Transverse colon (tissue), 4 donors: ENCODE measurements at places on chromosomes 7 and 10. TPM values are rescaled to one million over a fixed set of nuclear protein-coding genes. Genes with fewer than 3 reads are reported as not detected.

GRCh38 chr10:14299556-14299955, 31.2 kb downstream of the FRMD4A start:
- no peaks in the 10 kb centered on the region for H3K36me3 ChIP-seq
- peaks cover 8% of the 10 kb centered on the region for H3K27me3 ChIP-seq
- no peak for DNase-seq
- no peaks in the 10 kb centered on the region for H3K4me1 ChIP-seq

DNA sequence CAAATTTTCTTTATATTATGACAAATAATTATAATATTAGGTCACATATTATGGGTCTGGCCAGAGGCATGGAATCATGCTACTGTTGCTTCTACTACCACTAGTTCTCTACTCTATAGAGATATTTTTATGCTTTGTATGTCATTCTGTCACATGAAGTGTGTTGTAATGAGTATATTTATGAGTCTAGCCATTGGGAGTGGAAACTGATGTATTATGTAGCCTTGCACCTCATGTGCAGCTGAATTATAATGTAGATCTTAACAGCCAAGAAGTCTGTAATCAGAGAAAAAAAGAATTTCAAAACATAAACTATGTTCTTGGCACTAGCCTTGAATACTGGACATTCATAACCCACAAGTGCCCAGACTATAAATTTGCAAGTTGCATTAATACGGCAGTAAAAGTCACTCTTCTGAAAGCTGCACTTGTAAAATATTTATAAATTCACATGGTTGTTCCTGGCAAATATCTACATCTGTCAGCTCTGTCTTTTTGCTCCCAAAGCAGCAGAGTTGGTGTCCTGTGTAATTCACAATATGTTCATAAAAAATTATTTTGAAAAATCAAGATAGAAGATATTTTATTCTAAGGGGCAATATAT, 48.6 kb upstream of the SKAP2 start:
- H3K36me3 ChIP-seq, result no peaks in the 10 kb centered on the region
- H3K4me3 ChIP-seq, result no peak overlapping the region
- DNase-seq, result no peak
- H3K4me1 ChIP-seq, result no peaks in the 10 kb centered on the region
- H3K27ac ChIP-seq, result no peak overlapping the region

DNA sequence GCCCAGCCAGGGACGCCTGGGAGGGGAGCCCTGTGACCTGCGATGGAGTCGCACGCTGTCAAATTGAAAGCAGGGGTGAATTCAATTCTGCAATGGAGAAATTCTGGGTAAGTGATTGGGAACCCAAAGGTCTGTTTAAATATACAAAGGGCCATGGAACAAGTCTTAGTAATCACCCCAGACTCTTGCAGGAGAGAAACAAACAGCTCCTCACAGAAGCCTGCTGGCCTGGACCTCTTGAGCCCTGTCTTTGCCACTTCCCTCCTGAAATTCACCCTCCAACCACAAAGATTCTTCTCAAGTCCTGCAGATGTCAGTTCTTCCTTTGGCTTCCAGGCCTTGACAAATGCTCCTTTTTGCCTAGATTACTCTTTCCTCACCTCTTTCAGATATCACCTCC, 97.3 kb downstream of the GLI3 start:
- no peak overlapping the region for H3K27ac ChIP-seq
- H3K4me1 ChIP-seq, result peaks cover 14% of the 10 kb centered on the region
- no peaks in the 10 kb centered on the region for H3K27me3 ChIP-seq
- H3K4me3 ChIP-seq, result no peak overlapping the region

DNA sequence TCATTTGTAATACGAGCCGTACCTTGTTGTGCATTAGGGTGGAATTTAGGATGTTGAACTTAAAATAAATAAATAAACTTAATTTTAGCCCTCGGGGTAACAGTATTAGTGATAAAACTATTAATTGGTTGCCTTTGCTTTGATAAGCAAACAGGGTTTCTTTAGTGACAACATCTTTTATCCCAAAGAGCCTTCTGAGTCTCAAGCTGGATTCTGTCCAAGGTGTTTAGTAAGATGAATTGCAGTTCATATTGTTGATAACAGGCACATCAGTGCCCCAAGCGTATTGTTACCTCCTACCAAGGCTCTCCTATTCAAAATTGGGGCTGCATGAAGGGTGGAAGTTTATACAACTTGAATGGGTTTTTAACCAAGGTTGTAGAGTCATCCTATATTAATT, 144.4 kb upstream of the CELF2 start:
- H3K27ac ChIP-seq, result no peak overlapping the region
- DNase-seq, result no peak
- H3K4me3 ChIP-seq, result no peak overlapping the region
- H3K27me3 ChIP-seq, result no peaks in the 10 kb centered on the region
- H3K36me3 ChIP-seq, result no peaks in the 10 kb centered on the region
- peaks cover 3% of the 10 kb centered on the region for H3K4me1 ChIP-seq

- H3K27ac ChIP-seq, result no peak overlapping the region
- H3K27me3 ChIP-seq, result no peaks in the 10 kb centered on the region
- no peak for DNase-seq
- H3K36me3 ChIP-seq, result no peaks in the 10 kb centered on the region
These were observed 205.0 kb downstream of the FANK1 start for GRCh38 chr10:126101325-126101724.

The AKR1C1 gene
- 17.5 TPM for total RNA-seq
